ENCODE measurements at places on chromosomes 2 and 18.

DNA sequence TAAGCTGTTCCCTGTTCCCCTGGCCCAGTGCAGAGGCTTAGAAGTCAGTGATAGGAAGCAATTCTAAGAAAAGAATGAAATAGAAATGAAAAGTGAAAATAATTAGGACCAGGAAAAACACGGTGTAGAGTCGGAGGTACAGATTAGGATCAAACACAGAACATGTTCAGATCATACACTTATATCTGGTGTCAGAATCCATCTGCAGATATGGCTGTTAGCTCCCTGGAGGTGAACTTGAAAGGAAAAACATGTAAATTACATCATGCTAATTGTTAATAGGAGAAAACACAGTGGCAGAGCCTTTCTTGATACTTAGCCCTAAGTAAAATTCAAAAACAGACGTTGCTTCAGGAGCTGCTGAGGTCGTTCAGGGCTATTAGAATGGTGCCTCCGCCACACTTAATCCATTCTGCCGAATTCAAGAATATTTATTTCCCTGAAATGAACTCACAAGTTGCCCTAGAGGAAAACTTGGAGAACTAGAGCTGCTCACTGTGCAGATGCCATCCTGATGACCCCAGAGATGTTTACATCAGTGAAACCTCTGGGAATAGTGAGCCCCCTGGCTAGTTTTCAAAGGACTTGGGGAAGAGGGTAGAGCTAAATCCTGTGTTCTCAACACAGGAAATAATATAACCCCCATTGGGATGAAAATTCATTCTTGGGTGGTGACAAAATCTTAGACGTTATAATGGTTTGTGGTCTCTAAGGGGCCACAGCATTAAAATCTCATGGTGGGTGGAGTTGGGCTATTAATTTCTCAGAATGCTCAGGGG is 27.5 kb downstream of the LPIN1 start:
- DNase-seq: no peak

DNA sequence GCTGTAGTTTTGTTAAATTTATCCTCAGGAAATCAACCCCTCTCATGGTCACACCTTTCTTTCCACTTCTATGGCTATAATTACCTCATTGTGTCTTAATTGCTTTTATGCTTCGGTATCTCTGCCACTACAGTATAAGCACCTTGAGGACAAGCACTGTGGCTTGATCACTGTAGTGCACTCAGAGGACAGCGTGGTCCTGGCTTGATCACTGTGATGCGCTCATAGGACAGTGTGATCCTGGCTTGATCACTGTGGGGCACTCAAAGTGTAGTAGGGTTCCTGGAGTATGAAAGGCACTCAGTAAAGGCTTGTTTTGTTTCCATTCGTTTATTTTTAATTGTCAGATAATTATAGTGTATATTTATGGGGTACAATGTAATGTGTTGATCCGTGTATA is 44.2 kb downstream of the DTNA start:
- no peak for DNase-seq

GRCh38 chr2:30422444-30423040 is 24.5 kb upstream of the LCLAT1 start:
- no peak for DNase-seq

GRCh38 chr2:49044350-49045079 is 109.8 kb downstream of the FSHR start:
- no peak for DNase-seq

- DNase-seq: no peak
These were observed 116.0 kb downstream of the CELF4 start for GRCh38 chr18:37449618-37450017.

GRCh38 chr2:157903626-157904025 is 27.5 kb upstream of the ACVR1 start:
- no peak for DNase-seq

DNA sequence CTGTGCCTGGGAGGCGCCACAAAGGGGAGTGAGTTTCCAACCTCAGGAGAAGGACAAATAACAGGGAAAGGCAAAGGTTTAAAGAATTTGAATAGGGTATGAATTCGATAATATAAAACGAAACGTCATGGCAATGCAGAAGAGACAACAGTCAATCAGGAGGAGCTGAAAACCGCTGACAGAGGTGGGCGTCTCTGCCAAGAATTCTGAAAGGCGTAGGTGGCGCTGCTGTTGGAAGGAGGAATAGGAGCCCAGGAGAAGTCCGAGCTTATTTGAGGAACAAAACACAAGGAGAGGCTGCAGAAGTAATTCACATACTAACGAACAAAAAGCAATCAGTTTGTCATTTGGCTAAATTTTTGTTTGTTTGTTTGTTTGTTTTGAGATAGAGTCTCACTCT is 485.8 kb upstream of the POU3F3 start:
- DNase-seq: no peak

- DNase-seq: no peak
These were observed 113.7 kb downstream of the XRCC5 start for GRCh38 chr2:216222650-216223352.

GRCh38 chr2:158507141-158507540 is 50.4 kb downstream of the PKP4 start:
- no peak for DNase-seq

DNA sequence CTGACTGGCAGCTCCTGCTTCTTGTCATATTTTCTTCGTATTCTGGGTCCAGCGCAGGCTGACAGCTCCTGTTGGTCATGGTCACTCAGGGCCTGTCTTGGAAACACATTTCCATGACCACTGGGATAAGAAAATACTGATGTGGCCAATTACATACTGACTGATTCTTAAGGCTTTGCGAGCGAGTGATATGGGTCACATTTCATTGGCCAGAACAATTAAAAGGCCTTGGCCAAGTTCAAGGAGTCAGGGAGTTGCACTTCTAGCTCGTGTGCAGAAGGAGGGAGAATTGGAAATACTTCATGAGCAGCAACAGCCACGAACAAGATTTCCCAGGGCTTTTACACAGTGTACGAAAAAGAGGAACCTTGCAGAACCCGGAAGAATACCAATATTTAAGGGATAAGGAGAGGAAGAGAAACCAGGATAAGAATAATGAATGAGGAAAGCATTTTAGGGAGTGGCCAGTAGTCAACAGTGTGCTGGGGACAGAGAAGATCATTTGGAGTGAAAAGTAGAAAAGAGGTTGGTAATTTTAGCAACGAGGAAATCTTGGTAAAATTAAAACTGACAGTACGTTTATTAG is 149.5 kb downstream of the ATP9B start:
- DNase-seq: no peak

DNA sequence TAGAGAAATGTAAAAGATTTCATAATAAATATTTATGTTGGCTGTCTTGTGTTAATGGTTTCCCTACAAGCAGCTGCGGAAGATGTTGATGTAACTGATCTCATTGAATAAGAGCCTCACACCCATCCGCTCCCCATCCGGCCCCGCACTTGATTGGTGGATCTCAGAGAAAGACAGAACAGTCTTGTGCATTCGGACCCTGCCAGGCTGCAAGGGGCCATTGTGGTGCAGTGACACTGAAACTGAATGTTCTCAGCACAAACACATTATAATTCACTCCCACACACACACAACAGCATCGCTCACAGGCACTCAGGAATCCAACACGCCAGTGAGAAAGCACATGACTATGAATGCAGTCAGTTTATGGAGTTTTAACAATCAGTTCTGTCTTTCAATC is 47.8 kb downstream of the PRELID3A start:
- DNase-seq: no peak

DNA sequence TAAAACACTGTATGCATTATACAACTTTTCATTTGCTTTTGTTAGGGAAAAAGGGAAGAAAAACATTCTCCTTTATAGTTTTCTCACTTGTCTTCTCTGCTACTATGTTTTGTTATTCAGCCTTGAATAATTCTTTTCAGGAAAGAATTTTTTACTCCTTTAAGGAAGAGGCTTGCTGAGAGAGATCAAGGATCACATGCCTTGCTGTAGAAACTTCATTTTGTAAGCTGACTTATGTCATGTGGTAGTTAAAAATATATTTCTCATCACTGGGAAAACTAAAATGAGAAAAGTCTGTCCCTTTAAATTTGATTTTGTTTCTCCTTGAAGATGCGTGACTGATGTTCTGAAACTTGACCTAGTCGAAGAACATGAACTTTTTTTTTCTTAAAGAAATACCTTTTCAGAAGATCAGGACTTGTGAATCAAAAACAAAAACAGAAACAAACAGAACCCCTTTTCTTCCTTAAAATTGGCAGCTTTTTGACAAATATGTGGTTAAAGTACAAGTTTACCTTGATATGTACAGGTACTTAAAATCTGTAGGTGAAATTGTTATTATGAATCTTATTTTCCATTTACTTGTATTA is 145.1 kb downstream of the COMMD1 start:
- DNase-seq: no peak

DNA sequence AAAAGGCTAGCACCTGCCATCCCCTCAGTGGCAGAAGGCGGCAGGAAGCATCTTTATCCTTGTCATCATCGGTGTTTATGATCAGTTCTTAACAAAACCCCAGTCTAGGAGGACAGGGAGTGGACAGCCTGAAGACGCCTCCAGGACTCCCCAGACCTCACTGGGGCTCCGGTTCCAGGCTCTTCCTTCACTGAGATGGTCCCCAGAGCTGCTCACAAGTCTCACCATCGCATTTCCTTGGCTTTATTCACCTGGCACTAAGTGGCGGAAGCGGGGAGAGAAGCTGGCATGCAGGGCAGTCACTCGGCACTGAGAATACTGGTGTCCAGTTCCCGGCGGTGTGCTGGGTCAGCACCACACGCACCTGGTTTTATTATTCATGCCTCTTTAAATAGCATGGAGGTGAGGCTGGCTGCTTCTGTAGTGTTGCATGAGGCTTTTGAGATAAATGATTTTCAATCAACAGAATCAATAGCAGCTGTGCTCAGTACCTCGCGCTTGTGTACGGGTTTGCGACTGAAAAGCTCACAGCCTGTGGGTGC is 68.7 kb downstream of the CABLES1 start:
- DNase-seq: no peak

DNA sequence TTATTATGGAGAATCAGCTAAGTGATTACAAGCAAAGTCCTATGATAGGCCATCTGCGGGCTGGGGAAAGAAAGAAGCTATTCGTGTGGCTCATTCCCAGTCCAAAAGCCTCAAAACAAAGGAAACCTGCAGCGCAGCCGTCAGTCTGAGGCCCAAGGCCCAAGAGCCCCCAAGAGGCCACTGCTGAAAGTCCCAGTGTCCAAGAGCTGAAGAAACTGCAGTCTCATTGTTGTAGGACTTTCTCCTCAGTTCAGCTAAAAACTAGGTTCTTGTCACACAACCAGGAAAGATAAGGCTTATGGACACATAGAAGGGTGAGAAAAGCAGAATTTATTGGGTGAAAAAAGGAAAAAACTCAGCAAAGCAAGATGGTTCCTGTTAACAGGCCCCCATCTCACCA is 143.2 kb downstream of the RHBDD1 start:
- DNase-seq: no peak

DNA sequence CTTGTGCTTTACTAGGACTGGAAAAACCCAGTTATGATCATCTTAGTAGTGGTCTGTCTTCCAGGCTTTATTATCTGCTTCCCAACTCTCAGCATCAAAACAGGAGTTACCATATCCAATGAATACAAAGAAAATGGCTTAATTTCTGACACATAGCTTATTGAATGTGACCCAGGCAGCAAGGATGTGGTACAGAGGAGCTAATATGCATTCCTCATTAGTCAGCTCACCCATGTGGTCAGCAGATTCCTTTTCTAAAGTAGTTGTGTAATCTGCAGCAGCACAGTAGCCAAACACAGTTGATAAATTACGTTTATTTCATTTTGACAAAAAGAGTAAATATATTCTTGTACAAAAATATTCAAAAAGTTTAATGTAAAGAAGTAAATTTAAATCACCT is 43.6 kb downstream of the TSPYL6 start:
- DNase-seq: no peak

- DNase-seq: no peak
These were observed 31.8 kb downstream of the GRB14 start for GRCh38 chr2:164589522-164589921.

GRCh38 chr18:44811572-44812125 is 131.0 kb downstream of the SETBP1 start:
- DNase-seq: no peak

DNA sequence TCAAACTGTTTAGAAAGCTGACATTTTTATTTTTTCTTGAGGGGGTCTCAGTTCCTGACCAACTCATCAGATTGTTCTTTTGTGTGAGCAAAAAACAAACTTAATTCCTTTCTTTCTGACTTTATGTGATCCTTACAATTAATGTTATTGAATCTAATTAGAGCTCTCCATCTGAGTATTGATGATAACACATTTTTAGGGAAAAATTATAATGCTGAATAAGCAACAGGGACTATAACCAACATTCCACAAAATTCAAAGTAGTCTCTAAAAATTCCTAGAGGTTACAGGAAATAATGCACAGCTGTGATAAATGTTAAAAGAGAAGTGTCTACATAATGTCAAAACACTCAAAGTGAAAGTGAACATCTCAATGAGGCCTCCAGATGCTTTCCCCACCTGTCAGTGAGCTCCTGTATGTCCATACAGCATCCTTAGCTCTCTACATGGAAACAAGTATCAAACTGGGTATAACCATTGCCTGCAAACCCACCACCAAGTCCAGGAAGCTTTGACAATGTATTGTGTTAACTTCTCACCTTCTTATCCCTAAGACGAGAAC is 786.0 kb upstream of the SLC39A10 start:
- DNase-seq: no peak

GRCh38 chr2:190783513-190784263 is 96.9 kb upstream of the GLS start:
- DNase-seq: no peak

DNA sequence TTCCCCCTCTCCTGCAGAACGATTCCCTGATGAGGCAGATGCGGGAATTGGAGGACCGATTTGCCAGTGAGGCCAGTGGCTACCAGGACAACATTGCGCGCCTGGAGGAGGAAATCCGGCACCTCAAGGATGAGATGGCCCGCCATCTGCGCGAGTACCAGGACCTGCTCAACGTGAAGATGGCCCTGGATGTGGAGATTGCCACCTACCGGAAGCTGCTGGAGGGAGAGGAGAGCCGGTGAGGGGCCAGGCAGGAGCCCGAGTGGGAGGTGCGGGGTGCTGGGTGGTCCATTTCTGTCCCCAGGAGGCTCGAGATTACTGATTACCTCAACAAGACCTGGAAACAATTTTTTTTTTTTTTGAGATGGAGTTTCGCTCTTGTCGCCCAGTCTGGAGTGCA is 3.1 kb downstream of the DES start:
- no peak for DNase-seq

- no peak for DNase-seq
These were observed 131.4 kb downstream of the ARHGAP28 start for GRCh38 chr18:6860804-6861448.

- DNase-seq: no peak
These were observed 65.3 kb upstream of the CCDC68 start for GRCh38 chr18:55024564-55024963.

DNA sequence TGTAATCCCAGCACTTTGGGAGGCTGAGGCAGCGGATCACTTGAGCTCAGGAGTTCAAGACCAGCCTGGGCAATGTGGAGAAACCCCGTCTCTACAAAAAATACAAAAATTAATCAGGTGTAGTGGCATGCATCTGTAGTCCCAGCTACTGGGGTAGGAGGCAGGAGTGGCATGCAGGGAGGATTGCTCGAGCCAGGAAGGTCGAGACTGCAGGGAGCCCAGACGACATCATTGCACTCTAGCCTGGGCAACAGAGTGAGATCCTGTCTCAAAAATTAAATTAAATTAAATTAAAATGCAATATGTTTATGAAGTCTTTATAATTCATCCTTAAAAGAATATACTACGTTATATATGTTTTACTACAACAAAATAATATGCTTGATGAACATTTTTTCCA is 38.1 kb downstream of the CHN1 start:
- DNase-seq: no peak

All from esophagus squamous epithelium (tissue), 5 donors.